EL (cell line): ENCODE measurements at places on chromosomes 5 and 9.

GRCh38 chr9:7376833-7377232, 422.7 kb downstream of the DMAC1 start:
- DNase-seq: no peak

DNA sequence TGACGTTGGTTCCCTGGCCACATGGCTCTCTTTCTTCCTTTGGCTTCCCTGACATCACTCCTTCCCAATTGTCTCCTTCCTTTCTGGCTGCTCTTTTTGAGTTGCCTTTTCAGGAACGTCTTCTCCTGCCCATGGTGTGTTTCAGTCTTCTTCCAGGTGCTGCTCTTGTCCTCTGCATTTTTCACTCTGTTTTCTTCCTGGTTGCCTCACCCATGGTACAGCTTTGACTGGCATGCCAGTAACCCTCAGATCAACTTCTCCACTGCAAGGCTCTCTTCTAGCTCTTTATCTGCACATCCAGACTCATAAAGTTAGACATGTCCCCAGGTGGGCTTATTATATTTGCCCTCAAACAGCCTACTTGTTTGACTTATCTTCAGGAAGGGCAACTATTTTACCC, 91.0 kb upstream of the ANKH start:
- no peak for DNase-seq

DNA sequence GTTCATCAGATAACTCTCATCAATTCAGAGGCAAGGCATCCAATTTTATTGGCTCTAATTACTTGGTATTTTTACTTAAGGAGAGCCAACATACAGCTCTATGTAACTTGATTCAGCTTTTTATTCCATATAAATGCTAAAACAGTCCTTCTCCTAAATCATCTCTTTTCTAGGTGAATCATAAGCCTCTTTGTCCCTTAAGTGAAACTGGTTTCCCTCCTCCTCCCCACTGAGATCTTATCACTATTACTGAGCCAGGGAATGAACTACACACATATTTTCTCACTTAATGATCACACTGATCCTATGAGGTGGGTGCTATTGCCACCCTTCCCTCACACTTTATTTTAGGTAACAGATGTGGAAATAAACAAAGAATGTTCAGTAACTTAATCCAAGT, 1143.8 kb downstream of the MAT2B start:
- DNase-seq: no peak

DNA sequence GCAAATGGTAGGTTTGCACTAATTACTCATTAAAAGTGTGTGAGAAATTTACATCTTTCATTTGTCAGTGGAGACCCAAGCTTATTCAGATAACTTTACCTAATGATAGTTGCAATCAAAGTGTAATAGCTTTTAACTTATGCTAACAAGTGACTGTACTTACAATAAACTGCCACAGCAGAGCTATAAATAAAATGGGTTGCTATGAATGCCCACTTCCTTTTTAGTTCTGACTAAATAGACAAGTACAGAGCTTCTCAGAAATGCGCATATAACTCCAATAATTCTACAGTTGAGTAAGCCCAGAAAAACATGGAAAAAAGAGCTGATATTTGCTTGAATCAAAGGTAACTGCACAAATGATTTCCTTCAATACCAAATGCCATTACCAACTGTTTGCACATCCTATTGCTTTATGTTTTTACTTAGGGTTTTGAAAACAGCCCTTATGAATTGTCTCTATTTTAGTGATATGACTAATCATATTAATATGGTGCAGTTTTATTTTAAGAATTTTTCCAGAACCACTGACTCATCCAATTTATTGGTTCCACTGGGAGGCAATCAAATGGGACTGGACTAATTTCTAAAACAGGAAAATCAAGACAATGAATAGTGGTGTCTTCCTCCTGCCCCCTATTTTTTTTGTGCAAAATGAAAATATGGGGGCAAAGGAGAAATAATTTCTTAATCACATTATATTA, 84.1 kb downstream of the PPP2R2B start:
- DNase-seq: peak; percentile 11

- DNase-seq: peak; percentile 68
Measured at GRCh38 chr5:9454012-9454481, 91.8 kb downstream of the SEMA5A start.

- no peak for DNase-seq
Measured at GRCh38 chr5:132825033-132825833, 5.2 kb downstream of the SHROOM1 start.

- DNase-seq: peak; percentile 73
Measured at GRCh38 chr9:107738789-107739188, 249.2 kb upstream of the KLF4 start.

DNA sequence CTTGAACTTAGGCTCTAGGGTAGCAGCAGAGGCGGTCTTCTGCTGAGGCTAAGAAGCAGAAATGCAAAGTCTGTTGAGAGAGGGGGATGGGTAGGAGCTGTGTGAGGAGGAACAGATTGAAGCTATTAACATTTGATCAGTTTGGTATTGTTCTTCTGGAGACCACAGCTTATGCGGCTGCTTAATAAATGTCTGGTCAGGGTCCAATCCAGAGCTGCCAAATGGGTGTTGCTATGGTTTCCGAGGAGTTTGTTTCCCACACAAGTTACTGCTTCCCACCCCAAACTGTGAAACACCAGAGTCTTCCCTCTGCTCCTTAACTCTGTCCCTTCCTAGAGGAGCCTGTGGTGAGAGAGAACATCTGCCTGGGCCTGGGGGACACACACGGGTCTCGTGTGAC, 142.2 kb upstream of the KLF4 start:
- no peak for DNase-seq

DNA sequence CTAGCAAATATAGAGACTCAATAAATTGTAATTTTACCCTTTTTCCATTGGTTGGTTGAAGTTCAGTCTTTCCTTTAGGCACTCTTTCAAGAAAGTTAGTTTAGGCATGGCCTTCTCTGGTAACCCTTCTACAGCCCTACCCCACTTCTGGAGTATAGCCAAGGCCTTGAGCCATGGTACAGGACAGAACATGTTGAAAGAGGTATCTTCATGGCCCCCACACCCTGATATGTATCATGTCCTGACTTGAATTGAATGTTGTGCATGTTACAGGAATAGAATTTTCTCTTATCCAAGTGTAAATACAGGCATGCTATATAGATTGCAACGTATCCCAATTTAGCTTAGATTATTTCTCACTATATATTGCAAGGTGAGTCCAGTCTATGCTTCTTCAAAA, 175.6 kb downstream of the CD180 start:
- DNase-seq: no peak

DNA sequence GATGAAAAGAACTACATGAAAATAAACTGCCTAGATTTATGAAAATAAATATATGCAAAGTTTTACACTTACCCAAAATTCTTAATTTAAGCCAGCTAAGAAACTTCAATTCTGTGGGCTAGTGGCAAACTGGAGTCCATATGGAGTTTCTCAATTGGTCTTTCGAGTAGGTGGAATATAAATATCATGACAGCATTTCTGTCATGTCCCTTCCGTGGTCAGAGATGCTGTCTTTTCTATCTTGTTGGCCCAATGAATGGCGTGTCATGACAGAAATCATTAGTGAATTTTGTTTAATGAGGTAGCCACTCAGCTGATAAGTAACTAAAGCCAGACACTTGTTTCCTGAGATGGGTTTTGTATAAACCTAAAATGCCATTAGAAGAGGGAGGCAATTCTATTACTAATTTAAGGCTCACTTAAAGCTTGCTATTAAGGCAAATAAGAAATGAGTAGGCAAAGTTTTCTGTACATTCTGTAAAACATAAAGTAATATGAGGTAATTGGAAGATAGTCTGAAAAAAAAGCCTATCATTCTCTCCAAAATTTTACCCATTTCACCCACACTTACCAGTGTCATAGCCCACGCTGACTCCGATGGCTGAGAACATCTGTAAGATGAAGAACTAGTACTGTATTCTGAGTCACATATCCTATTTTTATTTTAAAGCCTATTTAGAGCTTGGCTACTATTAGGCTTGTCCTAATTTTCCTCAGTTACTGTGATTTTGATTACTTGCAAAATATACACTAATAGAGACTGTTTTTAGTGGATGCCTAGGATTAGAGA, 419.3 kb upstream of the MEF2C start:
- DNase-seq: no peak

DNA sequence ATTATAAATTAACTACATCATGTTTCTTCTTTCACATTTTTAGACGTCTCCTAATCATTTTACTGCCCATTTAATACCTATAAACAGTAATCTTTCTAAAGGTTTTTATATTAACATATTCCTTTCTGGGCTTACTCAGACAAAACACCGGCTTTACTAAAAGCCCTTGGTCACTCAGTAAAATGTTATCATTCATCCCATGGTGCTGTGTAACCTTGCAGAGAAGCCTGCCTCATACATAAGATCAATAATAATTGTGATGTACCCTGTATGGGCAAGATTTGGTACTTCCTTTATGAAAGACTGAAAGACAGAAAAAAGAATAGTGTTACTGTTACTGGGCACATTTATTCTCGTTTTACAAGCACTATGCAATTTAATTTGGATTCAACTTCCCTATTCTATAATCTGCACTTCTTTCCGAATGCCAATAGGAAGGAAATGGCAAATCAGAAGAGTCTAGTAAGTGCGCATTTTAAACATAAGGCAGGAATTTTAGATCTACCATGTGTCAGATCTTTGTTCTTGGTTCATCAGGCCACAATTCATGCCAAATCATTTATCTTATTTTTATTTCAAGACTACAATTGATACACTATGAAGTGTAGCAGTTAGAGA, 522.2 kb downstream of the CSNK1G3 start:
- DNase-seq: no peak

DNA sequence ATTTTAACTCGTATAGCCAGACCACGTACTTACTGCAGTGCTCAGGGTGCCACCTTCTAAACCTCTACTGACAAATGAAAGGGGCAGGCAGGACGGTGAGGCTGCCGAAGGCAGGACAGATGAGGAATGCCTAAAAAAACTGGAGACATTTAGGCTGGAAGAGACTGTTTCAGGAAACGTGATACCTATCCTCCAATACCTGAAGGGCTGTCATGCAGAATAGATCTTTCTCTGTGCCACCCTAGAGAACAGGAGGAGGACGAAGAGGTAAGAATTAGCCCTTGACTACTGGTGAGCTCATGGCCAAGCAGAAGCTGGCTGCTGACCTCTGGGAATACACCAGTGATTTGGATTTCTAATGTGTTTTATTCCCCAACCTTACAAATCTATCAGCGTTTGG, 139.4 kb downstream of the EFNA5 start:
- no peak for DNase-seq

DNA sequence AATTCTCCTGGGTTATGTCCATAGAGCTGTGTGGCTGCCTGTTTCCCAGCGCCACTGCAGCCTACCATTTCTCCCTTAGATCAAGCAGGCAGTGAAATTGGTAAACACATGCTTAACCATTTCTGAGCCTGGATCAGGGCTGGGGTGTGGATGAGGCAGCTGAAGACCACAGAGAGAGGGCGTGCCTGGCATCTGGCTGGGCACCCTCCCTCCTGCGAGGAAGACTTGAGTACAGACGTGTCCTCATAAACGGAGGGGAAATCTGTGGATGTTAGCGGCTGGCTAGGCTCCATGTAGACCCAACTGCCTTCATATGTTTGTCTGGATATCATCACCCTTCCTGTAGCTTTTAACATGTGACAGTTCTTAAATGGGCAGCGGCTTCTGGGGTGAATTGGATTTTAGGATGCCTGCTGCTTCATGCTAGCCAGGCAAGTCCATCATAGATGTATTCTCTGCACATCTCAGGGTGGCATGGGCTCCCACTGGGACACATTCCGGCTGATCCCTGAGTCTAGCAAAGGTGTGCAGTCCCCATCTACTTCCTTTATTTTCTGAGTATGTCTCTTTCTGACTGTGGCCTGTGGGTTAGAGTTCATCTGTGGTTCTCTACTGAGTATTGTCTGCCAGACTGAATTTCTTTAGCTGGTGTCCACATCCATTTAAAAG, 11.0 kb downstream of the RGS3 start:
- DNase-seq: no peak

- DNase-seq: peak; percentile 73
Measured at GRCh38 chr5:98770209-98770910, 3.1 kb upstream of the RGMB start.

GRCh38 chr5:5318426-5319190, 103.9 kb upstream of the ICE1 start:
- no peak for DNase-seq

- DNase-seq: no peak
Measured at GRCh38 chr9:135246248-135247205, 159.1 kb downstream of the OLFM1 start.

GRCh38 chr5:149886692-149887470, 57.7 kb downstream of the PDE6A start:
- peak; percentile 68 for DNase-seq

- peak; percentile 60 for DNase-seq
Measured at GRCh38 chr5:17019324-17019723, 83.2 kb upstream of the MYO10 start.

GRCh38 chr9:7258688-7259396, 501.1 kb downstream of the KDM4C start:
- DNase-seq: no peak

DNA sequence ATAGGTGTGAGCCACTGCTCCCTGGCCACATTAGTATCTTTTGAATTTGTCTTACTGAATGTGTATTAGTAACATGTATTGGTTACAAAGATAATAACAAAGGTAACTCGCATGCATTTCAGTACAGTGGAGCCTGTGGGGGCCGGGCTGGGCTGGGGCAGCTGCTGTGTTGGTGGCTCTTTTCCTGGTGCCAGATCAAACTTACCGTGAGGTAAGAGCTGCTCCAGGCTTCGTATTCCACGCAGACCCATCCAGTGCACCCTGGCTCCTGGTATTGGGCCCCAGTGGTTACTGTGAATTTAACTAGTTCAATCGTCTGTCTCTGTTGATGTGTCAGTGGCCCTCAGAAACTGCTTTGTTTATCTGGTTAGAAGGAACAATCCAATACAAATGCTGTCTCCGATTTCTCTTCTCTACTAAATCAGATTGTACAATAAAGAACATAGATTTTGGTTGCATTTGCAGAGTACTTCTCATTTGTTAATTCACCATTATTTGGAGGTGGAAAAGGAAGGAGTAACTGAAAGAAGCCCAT, 15.6 kb downstream of the PRRC2B start:
- DNase-seq: no peak

GRCh38 chr5:11027660-11028059, 266.6 kb upstream of the DAP start:
- no peak for DNase-seq

- DNase-seq: peak; percentile 29
Measured at GRCh38 chr5:92613546-92613945, 967.5 kb downstream of the NR2F1-AS1 start.

DNA sequence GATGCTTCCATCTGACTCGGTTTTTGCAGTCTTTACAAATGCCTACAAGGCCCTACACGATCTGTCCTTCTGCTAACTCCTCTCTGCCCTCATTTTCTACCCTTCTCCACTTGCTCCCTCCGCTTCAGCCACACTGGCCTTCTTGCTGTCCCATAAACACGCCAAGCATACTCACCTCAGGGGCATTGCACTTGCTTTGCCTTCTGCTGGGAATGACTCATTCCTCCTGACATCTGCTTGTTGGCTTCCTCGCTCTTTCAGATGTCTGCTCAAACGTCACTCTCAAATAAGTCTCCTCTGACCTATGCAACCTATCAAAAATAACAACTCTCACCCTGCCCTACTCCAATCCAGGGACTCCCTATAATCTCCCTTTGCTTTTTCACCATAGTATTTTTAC, 28.2 kb downstream of the CDC25C start:
- DNase-seq: peak; percentile 56
